Stimulated activated CD4-positive, alpha-beta T cell treated with anti-CD3 and anti-CD28 coated beads, Interleukin-2, amount 100 ng/mL, for 24 hours (primary cell): ENCODE measurements at places on chromosomes 13 and 19.

- no peak for DNase-seq
Measured at GRCh38 chr13:79405501-79405830, 589 bp downstream of the RBM26 start.

DNA sequence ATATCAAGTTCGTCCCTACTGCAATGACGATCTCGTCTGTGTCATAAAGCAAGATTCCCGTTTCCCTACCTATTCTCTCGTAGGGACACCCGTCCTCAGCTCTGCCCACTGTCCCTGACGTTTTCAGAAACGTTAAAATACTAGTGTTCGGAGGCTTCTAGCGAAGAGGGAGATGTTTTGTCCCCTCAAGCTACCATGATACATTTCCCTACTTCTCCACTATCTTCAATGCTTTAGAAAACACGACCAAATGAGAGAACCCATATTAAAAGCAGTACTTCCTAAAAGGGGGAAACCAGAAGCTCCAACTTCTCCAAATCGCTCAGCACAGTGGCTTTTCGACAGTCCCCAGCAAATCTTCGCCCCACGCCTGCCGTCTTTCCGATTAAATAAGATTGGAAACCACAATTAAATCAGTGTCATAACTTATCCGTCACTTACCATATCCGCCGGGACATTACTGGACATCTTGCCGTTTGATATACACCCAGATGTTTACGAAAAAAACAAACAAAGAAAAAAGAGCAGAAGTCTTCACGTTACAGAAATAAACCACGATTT, 1.3 kb downstream of the UBL3 start:
- DNase-seq = peak; percentile 34

DNA sequence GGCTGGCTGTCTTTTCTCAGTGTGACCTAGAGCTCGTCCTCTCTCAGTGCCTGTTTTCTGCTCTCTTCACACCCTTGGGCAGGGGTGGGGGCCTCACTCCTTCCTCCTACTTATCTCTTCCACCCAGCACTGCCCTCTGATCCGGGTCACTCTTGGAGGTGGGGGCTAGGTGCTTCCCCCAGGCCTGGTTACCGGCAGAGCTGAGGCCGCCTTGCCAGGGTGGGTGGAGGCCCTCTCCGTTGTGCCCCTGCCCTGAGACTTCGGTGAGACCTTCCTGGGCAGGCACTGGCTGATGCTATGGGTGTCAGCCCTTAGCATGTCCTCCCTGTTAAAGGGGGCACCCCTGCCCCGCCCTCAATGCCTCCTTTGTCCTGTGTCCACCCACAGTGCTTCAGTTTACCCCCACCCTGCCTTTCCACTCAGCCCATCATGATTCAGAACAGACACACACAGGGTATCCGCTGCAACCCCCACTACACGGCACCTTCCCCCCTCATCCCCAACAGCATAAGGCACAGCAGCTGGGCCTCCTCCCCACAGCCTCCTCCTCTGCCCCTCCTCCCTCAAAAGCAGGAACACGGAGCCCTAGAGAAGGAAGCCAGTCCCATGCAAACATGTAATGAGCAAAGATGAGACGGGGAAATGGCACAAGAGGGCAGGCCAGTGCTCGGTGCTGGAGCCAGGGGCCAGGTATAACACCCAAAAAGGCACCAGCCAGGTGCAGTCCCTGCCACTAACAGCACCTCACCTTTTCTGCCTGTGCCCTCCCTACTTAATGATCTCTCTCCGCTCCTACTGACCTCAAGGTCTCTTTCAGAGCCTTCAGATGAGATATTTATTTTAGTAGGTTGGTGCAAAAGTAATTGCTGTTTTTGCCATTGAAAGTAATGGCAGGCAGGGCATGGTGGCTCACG, 9.8 kb downstream of the ZGLP1 start:
- no peak for DNase-seq

DNA sequence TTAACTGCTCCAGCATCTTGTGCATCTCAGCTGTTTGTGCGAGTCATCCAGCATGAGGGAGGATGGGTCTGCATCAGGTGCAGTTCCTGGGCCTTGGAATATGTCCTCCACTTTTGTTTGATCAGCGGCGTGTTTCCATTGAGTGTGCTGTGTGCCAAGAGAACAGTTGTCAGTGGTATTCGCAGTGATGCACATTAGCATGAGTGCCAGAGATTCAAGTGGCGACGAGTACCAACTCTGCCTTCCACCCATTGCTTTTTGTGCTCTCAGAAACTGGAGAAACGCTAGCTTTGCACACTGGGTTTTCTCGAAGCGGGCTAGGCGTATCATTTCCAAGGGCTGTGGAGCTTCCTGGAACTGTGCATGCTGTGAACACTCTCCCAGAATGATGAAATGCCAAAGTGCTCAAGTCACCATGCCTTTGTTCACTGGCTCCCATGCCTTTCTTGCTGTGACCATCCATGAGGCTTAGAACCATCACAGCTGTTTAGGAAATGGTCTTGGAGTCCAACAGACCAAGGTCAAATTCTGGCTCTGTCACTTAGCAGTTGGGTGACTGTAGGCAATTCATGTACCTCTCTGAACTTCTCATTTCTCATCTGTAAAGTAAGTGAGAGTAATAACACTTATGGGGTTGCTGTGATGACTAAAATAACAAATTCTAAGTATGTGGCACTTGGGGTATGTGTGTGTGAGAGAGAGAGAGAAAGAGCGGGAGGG, 18.4 kb downstream of the LRCH1 start:
- no peak for DNase-seq

GRCh38 chr19:55467236-55468053, 2.9 kb upstream of the C19orf85 start:
- peak; percentile 81 for DNase-seq

GRCh38 chr19:18542941-18543813, at the start of gene FKBP8:
TSS of gene FKBP8 (minus strand) at chr19:18543573. CDS start at chr19:18541970, 1,603 bp downstream.
- peak; percentile 95 for DNase-seq

- DNase-seq = no peak
Measured at GRCh38 chr19:11090997-11091702, 1.9 kb downstream of the LDLR start.

GRCh38 chr13:44276061-44276460, 97.6 kb upstream of the SERP2 start:
- no peak for DNase-seq

- no peak for DNase-seq
Measured at GRCh38 chr13:43230989-43231388, 207.6 kb downstream of the DNAJC15 start.

- DNase-seq = no peak
Measured at GRCh38 chr13:98783856-98784478, 31.5 kb upstream of the SLC15A1 start.

- DNase-seq = no peak
Measured at GRCh38 chr13:66745307-66745706, 484.8 kb downstream of the PCDH9 start.

DNA sequence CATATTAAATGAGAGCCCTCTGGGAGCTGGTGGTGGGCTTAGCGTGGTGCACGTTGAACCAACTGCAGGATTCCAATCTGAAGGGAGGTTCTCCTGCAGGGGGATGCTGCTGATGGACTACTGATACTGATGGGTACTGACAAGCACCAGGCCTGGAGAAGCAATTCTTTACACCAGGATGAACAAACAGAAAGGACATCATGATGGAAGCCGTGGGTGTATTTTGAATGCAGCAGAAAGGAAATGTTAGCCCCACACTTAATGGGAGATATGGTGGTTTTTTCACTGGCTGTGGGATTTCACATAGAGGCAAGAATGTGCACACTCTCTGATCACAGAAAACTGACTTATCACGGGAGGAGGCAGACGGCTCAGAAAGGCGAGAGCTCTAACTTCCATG, 299.7 kb downstream of the TEX29 start:
- DNase-seq = no peak

- DNase-seq = no peak
Measured at GRCh38 chr13:46492946-46493345, 60.0 kb upstream of the LRCH1 start.

- no peak for DNase-seq
Measured at GRCh38 chr13:21426238-21426637, 32.9 kb downstream of the ZDHHC20 start.

DNA sequence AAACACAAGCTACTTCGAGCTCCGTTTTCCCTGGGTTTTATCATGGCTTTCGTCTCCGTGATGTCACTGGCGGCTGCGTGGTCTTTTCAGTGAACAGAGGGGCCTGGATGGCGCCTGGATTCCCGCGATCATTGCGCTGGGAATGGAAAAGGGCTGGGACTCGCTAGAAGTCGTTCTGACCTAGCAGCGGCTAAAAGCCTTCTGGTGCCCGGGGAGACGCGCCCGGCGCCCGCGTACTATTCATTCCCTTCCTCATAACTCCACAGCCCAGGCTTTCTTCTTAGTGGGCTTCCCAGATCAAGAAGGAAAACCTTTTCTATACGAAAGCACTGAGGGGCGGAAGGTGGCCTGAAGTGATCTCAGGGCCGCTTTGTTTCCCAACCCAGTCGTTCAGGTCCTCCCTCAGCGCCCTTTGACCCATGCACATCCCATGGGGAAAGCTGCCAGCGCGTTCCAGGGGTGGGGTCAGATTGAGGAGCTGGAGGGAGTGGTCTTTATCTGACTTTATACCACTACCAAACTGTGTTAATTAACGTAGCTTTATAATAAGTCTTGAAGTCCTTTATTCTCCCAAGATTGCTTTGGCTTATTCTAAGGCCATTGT, 96.6 kb downstream of the ELF1 start:
- no peak for DNase-seq

DNA sequence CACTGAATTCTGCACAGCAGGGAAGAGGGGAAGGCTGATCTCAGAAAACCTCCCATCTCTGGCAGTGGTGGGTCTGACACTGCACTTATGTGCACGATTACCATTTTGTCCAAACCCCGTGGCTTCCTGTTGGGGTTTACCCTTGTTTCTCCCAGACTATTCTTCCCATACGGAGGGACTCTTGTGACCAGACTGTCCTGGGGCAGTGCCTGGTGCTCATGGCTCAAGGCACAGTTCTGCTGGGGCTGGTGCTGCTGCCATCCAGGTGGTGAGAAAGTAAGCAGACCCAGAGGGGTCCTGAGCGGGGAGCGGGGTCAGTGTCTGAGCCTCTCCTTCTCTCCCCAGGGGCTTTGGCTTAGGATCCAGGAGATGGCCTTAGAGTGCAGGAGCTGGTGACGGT, 5.1 kb upstream of the SIGLEC9 start:
- no peak for DNase-seq

- DNase-seq = peak; percentile 41
Measured at GRCh38 chr19:6947745-6948144, 60.4 kb downstream of the ADGRE1 start.

DNA sequence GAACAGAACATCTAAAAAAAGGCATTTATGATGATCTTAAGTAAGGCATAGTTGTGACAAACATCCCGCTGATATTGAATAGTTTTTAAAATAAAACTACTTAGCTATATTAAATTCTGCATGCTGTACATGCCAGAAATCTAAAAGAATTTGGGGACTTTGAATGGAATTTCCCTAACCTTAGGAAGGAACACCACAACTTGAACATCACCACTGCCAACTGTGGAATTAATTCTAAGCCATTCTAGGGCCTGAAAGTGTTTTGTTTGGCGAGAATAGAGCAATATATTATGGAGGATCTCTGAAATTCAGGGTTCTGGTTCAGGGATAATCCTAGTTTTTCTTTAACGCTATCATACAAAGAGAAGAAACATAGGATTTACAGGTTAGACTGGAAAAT, 17.8 kb upstream of the LATS2 start:
- DNase-seq = no peak

DNA sequence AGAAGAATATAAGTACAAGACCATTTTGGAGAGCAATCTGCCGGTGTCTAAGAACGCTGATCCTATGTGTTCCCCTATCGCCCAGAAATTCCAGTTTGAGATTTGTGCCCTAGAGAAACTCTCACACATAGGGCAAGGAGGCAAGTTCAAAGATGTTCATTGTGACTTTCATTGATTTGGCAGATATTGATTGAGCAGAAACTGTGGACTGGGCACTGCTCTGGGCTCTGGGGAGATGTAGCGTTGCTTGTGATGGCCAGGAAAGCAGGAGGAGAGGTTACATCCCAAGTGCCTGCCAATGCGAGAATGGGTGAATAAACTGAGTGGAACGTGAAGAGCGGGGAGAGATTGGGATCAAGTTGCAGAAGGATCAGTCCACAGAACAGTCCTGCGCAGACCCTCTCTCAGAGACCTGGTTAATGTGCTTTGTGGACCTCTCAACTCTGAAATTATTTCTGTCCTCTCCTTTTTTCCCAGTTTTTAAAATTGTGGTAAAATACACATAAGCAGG, 123.9 kb upstream of the PEG3 start:
- no peak for DNase-seq

DNA sequence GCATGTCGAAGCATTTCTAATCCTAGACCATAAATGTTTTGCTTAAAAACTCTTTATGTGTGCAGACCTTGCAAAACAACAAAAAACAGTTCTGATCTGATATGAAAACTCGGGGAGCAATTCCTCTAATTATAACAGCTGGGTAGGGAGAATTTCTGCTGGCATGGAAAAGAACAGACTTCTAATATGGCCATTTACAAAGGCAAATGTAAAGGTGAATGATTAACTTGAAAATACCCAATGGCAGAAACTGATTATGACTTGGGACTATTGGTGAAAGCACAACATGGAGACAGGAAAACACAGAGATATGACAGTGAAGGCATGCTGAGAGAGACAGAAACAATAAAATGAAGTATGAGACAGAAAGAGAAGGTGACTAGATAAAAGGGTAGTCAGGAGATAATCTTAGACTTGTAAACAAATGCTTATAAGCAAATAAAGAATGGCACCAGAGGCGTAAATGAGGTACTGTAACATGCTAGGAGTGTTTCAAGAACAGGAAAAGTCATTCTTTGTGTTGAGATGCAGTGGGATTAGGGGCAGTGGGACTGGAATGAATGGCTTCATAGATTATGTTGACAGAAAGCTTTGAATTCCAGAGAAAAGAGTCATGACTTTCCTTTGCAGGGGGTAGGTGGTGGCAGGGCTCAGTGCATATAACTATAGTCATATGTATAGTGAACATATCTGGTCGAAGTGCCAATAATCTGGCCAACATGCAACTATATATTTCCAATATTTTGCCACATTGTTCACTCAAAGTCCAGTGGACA, 393.0 kb downstream of the ITGBL1 start:
- DNase-seq = no peak

DNA sequence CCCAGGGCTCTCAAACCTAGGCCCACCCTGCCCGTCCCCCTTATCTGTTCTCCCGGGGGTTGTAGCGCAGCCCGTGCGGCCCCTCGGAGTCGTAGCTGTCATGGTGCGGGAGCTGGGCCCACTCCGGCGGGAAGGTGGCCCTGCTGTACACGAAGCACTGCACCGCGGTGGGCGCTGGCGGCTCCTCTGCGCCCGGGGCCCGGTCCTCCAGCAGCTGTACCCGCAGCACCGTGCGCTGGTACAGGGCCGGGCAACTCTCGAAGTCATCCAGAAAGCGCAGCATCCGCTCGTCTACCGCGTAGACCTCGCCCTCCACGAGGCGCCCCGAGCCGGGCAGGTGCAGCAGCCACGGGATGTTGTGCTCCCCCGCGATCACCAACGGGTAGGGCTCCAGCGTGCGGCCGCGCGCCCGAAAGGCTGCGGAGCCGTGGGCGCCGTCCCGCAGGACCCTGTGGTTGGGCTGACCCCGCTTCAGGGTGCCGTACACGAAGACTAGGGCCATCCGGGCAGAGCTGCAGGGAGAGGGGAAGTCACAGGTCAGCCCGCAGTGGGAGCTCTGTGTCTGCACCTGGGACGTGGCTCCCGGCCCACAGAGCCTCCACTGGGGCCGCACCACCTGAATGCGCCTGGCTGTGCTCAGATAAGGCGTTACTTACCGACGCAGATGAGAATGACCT, 56.4 kb downstream of the GGACT start:
- no peak for DNase-seq

- no peak for DNase-seq
Measured at GRCh38 chr13:113630296-113630695, 27.7 kb downstream of the ATP4B start.
